ENCODE measurements at places on chromosomes 2 and 18.

DNA sequence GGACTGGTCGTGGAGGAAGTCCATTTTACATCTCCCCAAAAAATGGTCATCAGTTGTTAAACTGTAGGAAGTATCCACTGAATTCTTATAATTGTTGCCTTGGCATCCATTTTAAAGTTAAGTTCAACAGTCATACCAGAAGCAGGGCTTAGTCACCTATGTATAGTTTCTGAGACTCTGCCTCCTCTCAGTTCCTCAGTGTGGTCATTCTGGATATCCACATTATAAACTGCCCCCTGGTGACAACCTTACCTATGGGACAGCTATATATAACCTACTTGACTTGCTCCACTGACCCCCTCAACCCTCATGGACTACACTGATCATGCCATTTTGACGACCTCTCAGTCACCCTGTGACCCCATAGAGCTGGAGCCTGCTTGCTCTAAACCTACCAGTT lies 617.0 kb downstream of the LRP1B start:
- no peak for DNase-seq

GRCh38 chr2:10712185-10712809 lies 9.1 kb upstream of the ATP6V1C2 start:
- DNase-seq = no peak

GRCh38 chr18:26546875-26547645 lies 1.3 kb downstream of the KCTD1 start:
- no peak for DNase-seq

GRCh38 chr2:654896-655295 lies 22.3 kb downstream of the TMEM18 start:
- no peak for DNase-seq

- no peak for DNase-seq
Observed at GRCh38 chr2:240436683-240437550, 1.5 kb downstream of the GPC1 start.

- no peak for DNase-seq
Observed at GRCh38 chr2:42098571-42099437, 51.0 kb downstream of the PKDCC start.

GRCh38 chr2:200310545-200310971 lies 4.1 kb downstream of the SPATS2L start:
- DNase-seq = peak; percentile 52

DNA sequence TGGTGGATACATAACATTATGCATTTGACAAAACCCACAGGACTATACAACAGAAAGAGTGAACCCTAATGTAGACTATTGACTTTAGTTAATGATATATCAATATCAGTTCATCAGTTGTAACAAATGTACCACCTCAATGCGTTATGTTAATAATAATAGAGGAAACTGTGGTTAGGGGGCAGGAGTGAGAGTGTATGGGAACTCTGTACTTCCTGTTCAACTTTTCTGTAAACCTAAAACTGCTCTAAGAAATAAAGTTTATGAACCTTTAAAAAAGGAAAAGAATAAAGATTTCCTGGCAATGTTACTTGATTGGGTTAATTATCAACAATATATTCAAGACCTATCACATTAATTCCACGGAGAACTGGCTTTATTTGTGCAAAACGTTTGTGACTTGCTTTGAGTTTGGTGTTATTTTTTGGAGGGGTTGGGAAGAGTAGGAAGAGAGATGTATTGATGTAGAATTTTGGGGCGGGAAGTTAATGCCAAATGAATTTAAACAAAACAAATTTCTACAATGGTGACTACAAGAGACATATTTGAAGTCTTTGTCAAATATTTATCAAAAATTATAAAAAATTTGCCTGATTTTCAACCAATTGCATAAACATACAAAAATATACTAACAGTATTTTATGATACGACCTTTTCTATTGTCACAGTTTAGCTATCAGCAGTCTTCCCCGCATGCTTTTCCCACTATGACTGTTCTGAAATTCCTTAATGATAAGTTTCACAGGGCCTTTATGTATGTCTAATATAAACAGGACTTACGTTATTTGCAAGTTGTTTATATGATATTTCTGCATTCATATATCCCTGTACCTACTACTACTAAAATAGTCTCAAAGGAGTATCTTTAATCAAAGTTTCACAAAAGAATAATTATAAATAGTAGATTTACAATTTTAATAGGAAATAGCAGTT lies 2.1 kb upstream of the RTN4 start:
- no peak for DNase-seq

- DNase-seq = no peak
Observed at GRCh38 chr2:69375494-69376353, 11.3 kb downstream of the GFPT1 start.

DNA sequence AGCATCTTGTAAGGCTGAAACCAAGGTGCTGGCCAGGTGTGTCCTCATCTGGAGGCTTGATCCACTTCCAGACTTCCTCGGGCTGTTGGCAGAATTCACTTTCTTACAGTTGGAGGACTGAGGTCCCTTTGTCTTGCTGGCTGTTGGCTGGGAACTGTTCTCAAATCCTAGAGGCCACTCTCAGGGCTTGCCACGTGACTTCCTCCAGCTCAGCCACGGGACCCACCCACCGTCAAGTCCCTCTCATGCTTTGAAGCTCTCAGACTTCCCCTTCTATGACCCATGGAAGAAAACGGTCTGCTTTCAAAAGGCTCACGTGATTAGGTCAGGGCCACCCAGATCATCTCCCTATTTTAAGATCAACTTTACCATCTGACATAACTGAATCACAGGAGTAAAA lies 77.1 kb downstream of the SMAD4 start:
- no peak for DNase-seq

DNA sequence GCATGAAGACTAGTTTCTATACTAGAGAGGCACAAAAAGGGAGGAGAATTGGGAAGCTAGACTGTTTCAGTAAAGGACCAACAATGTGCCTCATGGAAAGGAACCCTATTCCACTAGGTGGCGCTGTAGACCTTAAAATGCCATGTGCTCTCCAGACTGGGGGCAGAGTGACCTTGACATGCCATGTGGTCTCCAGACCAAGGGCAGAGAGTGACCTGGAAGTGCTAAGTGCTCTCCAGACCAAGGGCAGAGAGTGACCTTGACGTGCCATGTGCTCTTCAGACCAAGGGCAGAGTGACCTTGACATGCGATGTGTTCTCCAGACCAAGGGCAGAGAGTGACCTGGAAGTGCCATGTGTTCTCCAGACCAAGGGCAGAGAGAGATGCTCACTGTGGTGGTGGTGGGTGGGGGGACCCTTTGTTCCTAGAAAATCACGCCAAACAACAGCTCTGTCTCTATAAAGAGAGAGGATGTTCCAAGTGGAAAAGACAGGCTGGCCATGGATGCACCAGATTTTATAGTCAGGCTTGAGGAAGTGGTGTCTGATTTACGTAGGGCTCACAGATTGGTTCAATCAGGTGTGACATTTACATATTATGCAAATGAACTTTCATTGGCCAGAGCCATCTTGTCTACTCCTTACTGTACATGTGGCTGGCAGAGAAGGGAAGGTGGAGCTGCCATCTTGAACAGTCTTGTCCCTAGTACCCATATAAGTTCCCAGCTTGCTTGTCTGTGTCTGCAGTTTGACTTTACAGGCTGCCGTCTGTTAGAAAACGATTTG lies 344.0 kb upstream of the DDX18 start:
- no peak for DNase-seq

- no peak for DNase-seq
Observed at GRCh38 chr2:2671826-2672225, 340.8 kb upstream of the MYT1L start.

DNA sequence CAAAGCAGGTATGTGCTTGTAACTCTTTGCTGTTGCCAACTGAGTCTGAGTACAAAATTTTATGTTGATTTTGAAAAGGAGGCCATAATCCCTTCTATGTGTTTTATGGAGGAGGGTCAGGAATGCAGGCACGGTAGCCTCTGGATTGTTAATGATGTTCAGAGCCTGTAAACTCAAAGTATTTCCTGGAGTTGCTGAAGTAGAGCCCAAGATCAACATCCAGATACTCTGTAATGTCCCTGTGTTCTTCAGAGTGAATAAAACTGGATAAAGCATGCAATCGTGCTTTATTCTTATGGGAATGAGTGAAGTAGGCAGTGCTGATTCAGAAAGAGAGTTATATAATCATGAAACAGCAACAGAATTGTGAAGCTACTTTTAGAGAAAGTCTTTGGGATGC lies 61.8 kb upstream of the CHRNA1 start:
- DNase-seq = no peak

GRCh38 chr2:227783404-227784138 lies 30.1 kb upstream of the CCL20 start:
- DNase-seq = no peak

GRCh38 chr18:26479681-26480079 lies 68.7 kb downstream of the KCTD1 start:
- no peak for DNase-seq

DNA sequence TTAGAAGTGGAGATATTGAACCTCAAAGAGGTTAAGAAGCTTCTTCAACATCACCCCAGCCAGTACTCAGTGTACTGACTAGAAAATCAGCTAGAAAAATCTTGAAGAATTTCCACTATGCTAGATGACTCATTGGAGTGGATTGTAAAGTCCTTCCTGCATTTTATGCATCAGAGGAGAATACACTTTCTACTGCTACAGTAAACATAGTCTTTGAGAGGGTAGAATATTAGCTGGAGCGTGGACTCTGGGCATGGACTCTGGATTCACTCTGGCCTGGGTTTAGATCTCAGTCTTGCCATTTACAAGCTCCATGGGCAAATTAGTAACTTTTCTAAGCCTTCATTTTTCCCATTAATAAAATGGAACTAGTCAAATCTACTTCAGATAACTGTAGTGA lies 215.9 kb downstream of the IRS1 start:
- DNase-seq = peak; percentile 56

GRCh38 chr2:219172231-219173154 lies 2.7 kb upstream of the SLC23A3 start:
- no peak for DNase-seq

GRCh38 chr18:46636040-46636630 lies 20.9 kb downstream of the LOXHD1 start:
- DNase-seq = no peak

DNA sequence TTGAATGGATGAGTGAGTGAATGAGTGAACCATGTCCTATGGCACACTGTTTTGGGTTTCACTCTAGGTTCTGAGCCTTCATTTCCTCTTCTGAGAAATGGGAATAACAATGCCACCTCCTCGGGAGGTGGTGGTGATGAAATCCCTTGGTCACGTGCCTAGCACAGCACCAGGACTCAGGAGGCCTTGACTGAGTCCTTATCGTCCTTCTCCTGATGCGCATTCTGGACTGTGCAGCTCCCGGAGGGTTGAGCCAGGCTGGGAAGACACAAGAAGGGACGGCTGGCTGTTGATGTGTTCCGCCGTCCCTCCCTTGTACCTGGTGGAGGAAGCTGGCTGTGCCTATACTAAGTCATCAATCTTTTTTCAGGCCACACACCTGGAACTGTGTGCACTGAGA lies 437.3 kb downstream of the ZNF521 start:
- DNase-seq = no peak

DNA sequence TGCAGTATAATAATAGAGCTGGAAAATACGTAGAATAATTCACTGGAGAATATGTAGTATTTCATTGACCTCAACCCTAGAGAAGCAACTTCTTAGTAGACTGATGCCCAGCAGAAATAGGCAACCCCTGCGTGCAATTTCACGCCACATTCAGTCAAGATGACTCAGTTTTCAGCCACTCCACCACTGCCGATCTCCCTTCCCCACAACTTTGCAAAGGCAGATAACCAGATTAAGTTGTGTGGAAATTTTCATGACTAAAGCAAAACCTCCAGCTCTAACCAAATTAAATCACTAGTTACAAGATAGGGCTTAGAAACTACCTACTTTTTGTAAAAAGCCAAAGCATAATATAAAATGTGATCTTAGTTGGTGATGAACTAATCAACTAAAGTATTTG lies 63.3 kb upstream of the STK17B start:
- no peak for DNase-seq

- no peak for DNase-seq
Observed at GRCh38 chr2:181528441-181528840, 71.3 kb downstream of the ITGA4 start.

DNA sequence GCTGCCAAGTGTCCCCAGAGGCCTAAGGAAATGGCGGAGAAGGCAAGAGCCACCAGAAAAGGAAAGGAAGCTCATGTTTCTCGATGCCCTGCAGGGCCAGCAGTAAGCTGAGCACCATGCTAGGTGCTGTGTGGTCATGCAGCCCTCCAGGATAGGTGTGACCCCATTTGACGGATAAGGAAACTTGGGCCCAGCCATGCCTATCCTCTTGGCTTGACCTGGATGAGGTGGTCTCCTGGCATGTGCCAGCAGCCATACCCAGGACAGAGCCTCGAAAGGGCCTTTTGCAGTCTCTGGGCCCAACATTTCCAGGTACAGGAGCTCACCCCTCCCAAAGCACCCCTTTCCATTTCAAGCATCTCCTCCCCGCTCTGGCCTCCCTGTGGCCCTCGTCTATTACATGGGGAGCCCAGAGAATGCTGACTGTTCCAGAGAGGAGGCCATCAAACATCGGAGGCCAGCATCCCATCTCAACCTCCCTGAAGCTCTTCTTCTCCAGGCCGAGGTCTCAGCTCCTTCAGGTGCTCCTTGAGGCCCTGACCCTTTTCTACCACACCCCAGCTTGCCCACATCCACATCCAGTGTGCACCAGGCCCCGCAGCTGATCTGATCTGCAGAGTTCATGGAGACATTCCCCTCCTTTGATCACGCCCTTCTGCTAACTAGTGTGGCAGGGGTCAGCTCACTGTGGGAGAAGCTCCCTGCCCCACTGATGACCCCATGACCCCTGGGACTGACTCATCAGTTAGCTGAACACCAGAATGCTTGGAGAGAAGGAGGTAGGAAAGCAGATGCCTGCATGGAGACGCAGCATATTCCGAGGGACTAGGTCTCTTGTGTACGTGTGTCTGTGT lies 208.4 kb downstream of the TNS1 start:
- DNase-seq = no peak

DNA sequence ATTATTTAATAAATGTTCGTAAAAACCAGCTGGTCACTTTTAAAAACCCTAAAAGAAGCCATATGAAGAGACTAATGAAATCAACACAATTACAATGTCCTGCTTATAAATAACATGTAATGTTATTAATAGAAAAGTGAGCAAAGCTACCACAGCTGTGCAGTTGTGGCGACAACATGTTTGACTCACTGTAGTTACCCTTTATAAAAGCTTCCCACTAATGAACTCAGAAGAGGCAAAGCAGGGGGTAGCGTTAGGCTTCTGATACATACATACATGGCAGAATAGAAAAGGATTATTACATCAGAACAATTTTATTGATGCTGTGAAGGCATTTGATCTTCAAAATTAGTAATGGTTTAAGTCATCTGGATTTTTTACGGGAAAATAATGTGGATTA lies 219.7 kb downstream of the SLC4A10 start:
- DNase-seq = no peak

GRCh38 chr18:80171054-80171872 lies 62.2 kb downstream of the ADNP2 start:
- no peak for DNase-seq

Measured in skeletal muscle cell (primary cell).